Right lung (tissue), 10 donors: ENCODE measurements at places on chromosomes 3 and 15. TPM values are rescaled to one million over a fixed set of nuclear protein-coding genes. Genes with fewer than 3 reads are reported as not detected.

DNA sequence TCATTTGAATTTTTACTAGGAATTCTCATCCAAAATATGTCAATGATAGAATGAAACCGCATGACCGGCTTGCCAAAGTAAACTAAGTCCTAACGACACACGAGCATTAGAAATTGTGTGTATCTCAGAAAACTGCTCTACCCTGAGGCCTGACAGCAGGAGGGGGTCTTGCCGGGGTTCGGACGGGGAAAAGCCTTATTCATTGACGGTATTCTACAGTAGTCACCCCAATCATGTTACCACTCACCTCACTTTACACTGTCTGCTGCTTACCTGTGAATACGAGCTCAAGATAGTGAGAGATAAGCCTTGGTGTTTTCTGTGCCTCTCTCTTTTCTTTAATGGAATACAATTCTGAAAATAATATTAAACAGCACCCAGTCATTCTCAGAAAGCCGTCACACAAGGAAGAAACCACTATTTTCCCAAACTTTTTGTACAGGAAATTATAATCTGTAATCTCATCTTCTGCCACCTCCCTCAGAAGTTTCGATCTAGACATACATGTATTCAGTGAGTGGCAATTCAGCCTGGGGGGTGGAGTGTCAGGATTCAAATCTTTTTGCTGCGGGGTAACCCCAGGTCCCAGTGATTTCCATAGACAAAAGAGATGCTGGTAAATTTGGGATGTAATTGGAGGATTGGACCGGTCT, 492 bp upstream of the FAM43A start:
- no peak for DNase-seq

DNA sequence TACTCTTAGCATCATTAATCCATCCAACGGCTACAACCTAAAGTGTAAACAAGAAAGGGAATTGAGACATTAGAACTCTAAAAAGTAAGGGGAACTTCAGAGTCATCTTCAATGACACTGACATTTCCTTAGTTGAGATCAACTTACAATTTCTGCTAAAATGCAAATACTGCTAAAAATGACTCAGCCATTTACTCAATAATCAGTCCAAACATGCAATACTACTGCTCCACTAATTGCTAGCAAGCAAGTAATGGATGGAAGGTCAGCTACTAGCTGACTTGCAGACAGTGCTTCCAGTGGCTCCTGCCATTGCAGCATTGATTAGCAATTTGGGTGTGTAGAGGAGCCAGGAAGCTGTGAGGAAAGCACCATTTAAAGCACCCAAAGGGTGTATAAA, 28.4 kb downstream of the CD200R1L start:
- no peak for DNase-seq

- no peak for DNase-seq
Measured at GRCh38 chr3:74443102-74443501, 171.4 kb downstream of the CNTN3 start.

DNA sequence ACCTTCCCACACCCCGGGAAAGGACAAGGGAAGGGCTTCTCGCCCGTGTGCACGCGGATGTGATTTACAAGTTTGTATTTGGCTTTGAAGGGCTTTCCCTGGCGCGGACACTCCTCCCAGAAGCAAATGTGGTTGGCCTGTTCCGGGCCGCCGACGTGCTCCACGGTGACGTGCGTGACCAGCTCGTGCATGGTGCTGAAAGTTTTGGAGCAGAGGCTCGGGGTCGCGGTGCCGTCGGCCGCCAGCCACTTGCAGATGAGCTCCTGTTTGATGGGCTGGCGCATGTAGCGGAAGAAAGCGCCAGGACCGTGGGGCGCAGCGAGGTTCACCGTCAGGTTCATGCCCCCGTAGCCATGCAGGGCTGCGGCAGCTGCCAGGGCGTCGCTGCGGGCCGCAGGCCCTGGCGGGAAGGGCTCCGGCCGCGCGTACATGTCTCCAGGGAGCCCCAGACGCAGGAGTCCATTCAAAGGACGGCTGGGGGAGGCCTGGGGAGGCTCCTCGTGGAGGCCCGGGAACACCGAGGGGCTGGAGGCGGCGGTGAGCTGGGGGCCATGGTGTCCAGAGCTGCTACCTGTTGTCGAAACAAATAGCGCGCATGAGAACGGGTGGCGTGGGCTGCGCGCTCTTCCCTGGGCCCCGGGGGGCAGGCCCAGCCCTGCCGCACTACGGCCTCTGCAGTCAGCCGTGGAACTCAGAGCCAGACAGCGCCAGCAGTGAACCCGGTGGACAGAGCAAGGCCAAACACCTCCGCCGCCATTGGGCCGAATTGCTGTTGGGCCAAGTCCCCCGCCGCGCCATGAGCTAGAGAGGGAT, 10.2 kb downstream of the ZIC4 start:
- DNase-seq: no peak

- peak; percentile 51 for DNase-seq
Measured at GRCh38 chr15:26771578-26772153, 1.2 kb downstream of the GABRB3 start.

GRCh38 chr15:95302809-95303208, 1027.7 kb upstream of the NR2F2 start:
- no peak for DNase-seq

GRCh38 chr3:139557041-139557440, 17.5 kb upstream of the RBP1 start:
- no peak for DNase-seq

DNA sequence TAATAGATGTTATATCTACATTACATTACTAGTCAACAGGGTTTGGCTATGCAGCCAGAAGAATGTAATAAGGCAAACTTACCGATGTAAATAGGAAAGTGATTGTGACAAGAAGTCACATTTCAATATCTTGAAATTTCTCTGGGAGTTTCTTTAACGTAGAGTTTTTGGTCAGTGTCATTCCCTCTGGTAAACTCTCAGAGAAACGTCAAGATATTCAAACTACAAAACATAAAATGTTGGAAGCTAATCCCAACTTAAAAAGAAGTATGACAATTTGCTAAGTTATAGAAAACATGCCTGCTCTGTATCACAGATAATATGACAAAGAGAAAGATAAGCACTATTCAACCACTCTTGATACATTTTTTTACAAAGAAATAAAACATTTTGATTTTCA, 111.2 kb upstream of the PRICKLE2 start:
- DNase-seq: no peak

DNA sequence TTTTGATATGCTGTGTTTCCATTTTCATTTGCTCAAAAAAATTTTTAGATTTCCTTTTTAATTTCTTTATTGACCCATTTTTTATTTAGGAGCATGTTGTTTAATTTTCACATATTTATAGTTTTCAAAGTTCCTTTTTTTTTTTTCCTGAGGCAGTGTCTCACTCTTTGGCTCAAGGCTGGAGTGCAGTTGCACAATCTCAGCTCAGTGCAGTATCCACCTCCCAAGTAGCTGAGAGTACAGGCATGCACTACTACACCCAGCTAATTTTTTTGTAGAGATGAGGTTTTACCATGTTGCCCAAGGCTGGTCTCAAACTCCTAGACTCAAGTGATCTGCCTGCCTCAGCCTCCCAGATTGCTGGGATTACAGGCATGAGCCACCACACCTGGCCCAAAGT, 36.2 kb downstream of the PFN2 start:
- no peak for DNase-seq

DNA sequence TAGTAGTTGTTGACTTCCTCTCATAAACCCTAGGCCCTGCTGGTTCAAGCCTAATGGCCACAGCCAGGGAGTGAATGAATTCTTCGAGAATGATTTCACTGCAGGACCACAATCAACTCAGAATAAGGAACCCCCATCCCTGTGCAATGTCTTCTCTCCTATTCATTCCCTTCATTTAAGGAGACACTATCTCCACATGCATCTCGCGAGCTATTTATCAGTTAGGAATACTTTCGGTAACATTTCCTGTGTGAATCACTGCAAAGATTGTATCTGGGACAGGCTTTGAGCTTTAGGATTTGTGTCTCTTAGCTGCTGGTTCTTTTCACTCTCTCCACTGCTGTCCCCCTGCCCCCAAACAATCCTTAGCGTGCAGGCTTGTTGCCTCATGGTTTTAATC, 94.4 kb downstream of the MYLK start:
- DNase-seq: no peak

DNA sequence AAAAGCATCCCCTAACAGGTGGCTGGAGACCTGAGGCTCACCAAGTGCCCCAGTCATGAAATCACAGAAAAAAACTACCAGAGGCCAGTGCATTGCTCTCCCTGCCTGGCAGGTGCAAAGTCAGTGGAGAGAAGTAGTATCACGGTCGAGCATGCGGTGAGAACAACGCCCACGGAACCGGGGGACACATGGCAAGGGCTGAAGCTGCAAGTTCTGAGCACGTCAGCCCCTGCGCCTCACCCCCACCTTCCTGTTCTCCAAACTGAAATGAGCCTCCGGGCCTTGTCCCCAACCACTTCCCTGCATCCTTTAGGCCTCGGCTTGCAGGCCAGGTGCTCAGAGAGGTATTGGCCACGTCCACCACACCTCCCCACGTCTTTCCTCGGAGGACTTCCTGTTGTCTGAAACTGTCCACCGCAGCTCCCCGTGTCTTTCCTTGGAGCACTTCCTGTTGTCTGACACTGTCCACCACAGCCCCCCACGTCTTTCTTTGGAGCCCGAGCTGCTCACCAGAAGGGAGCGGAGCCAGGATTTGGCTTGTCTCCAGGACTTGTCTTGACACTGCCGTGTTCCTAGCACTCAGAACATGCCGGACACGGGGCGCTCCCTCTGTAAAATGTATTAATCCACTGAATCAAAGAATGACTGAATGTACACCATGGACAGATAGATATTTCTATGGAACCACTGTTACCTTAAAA, 43.9 kb downstream of the NSMCE3 start:
- no peak for DNase-seq

GRCh38 chr15:50134524-50135024, 15.5 kb upstream of the ATP8B4 start:
- no peak for DNase-seq

- DNase-seq: no peak
Measured at GRCh38 chr3:110526777-110527727, 544.6 kb upstream of the NECTIN3 start.

DNA sequence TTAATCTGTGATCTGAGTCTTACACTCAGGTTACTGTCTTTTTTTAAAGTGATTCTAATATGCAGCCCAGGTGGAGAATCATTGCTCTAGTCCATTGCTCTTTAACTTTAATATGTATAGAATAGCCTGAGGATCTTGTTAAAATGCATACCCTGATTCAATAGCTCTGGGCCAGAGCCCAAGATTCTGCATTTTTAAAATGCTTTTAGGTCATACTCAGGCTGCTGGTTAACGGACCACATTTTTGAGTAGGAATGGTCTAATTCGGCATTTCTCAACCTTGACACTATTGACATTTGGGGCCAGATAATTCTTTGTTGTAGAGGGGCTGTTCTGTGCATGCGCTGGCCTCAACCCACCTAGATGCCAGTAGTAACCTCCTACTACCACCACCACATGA, 20.9 kb upstream of the FSTL1 start:
- no peak for DNase-seq

- DNase-seq: no peak
Measured at GRCh38 chr15:37135225-37135624, 34.9 kb upstream of the MEIS2 start.

DNA sequence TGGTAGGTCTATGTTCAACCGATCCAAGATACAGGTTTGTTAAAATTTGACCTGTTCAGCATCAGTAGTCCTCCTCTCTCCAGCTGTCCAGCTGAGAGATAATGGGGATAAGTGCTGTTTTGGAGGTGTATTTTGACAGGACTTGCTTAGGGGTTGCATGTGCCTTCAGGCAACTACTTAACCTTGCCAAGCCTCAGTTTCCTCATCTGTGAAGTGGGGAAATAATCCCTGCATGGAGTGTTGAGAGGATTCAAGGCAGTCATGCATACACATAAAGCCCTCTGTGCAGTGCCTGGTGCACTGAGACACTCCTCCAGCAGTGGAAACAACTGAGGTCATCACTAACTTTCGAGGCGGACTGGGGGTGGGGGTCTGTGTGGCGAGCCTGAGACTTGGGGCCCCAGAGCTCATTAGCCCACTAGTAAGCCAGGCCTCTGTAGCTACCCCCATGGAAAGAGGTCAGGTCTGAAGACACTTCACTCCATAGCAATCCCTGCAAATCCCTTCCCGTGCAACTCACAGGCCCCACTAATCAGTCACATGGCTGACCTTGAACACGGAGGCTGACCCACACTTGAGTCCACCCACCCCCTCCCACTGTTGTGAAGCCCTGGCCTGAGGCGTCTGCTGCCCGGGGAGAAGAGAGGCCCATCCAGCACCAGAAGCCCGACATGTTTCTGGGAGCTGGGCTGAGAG, 25.9 kb upstream of the SLC6A6 start:
- no peak for DNase-seq

GRCh38 chr3:9986230-9986725, 363 bp downstream of the EMC3 start:
- DNase-seq: no peak

DNA sequence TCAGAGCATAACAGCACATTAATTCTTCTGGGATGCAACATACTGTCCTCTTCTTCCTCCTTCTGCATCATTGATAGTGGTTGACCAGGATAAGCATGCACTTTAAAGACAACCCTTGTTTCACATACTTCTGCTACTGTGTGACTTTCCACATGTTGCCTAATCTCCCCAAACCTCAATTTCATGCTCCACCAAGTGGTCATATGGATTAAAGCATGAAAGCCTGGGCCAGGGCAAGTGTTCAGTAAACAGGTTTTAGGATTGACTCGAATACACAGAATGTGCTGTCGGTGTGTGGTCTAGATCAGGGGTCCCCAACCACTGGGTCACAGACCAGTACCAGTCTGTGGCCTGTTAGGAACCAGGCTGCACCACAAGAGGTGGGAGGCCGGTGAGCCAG, 22.5 kb upstream of the BFSP2 start:
- DNase-seq: peak; percentile 54

GRCh38 chr3:68919000-68919399, 13.3 kb downstream of the TAFA4 start:
- DNase-seq: no peak

GRCh38 chr3:142117056-142117851, 32.1 kb downstream of the TFDP2 start:
- no peak for DNase-seq

- DNase-seq: no peak
Measured at GRCh38 chr3:45730409-45731154, 41.4 kb downstream of the SACM1L start.

Gene FANCD2OS
- not detected for polyA plus RNA-seq

Gene SAMMSON
- 0.28 TPM for polyA plus RNA-seq

Gene CPB1
- polyA plus RNA-seq: 0.79 TPM

Gene CCR8
- polyA plus RNA-seq: not detected

Gene LSMEM2
- polyA plus RNA-seq: 0.46 TPM

Gene ZNF80
- polyA plus RNA-seq: 0.11 TPM

Gene CAV3
- 0.70 TPM for polyA plus RNA-seq

Gene TTLL13
- polyA plus RNA-seq: 0.09 TPM
